ENCODE measurements at places on chromosomes 11 and 22. TPM values are rescaled to one million over a fixed set of nuclear protein-coding genes. Genes with fewer than 3 reads are reported as not detected.

Gene FADS3
- 13.8 TPM for polyA plus RNA-seq

Gene PTGDR2
- polyA plus RNA-seq = 0.17 TPM

Gene OR52I1
- polyA plus RNA-seq = not detected

Gene BTBD18
- polyA plus RNA-seq = 0.70 TPM

Gene GGTLC2
- polyA plus RNA-seq = not detected

Gene MAPK8IP1
- polyA plus RNA-seq = 8.6 TPM

Gene UPK3A
- polyA plus RNA-seq = 1.5 TPM

Gene PAMR1
- polyA plus RNA-seq = 4.3 TPM

Gene KCNK4
- polyA plus RNA-seq = not detected

Gene ZPR1
- polyA plus RNA-seq = 59.2 TPM

Gene PGR
- 0.03 TPM for polyA plus RNA-seq

All from left kidney (tissue), 8 donors.